GM12891 (cell line): ENCODE measurements at places on chromosomes 7 and 10.

DNA sequence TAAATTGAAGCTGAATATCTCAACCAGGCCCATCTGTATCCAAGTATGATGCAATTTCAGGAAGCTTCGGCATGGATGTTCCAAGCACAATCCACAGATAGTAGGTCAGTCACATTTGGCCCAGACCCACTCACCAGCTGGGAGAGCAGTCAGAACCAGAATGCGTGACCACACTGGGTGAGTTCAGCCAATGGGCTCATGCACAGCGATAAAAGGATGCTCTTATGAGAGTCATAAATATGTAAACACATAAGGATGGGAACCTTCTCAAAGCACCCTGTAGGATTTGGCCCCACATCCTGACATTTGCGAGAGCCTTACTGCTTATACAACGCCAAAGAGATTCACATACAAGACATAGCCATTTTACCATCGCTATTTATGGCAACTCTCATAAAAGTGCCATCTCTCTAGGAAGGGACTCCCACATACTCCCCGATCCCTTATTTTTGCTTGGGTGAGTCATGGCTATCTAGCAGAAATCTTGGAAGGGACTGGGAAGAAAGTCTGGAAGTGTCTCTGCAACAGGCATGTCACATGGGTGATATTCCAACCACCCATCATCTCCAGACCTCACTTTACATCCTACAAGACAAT, 3.0 kb downstream of the AFAP1L2 start:
- no peak for DNase-seq

- DNase-seq: no peak
Measured at GRCh38 chr7:1245524-1246050, 12.9 kb downstream of the UNCX start.

DNA sequence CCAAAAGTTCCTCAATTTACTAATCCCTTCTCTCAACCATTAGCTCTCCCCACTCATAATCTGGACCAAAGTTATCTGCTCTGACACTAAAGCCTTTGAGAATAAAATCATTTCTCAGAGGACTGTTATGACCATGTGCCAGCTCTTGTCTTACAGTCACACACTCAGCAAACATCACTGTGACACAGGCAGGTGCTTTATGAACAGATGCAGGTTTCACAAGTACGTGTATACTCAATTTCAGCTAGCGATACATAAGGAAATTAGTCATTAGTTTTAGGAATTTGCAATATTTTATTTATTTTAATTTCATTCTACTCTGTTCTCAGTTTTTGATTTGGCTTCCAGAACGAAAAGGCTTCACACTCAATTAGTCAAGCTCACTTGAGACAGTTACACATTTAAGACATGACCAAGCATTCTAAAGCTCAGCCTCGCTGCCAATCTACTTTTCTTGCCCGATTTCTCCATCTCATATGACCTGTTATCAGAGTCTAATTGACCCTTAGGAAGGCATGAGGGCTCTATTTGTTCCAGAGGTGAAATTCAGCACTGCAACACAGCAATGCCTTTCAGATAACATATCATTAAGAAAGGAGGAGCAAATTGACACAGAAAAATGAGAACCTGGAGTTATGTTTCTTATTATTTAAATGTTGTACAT, 76.8 kb downstream of the TFEC start:
- no peak for DNase-seq

DNA sequence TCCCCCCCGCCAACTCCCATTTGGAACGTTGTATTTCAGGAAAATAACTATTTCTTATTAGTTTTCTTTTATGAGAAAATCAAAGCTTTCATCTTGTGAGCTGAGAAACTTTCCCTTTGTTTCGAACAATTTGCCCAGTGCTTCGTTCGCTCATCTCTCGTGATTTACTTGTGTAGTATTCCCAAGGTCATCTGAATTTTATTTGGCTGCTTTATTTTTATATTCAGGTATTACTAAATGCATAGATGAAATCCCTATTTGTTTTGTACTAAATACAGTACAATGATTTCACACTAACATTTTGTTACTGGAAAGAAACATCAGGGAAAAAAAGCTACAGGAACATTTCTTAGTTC, 12.0 kb upstream of the EBLN1 start:
- DNase-seq: no peak

DNA sequence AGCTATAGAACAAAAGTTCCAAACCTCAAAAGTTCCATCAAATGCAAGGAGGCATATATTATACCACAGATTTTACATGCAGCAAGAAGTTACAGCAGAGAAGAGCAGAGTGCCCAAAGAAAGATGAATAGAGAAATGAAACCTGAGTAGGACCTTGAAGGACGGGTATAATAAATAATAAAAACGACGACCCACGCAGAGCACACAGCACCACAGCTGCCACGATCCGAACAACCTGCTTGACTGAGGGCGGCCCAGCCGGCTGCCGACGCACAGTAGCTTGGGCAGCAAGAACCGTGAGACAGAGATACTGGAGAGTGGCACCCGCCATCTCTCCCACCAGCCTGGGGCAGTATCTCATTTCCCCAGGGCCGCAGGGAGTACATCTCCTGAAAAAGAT, 79.0 kb downstream of the HIPK2 start:
- DNase-seq: no peak

GRCh38 chr10:74912182-74912581, 85.8 kb downstream of the KAT6B start:
- no peak for DNase-seq

DNA sequence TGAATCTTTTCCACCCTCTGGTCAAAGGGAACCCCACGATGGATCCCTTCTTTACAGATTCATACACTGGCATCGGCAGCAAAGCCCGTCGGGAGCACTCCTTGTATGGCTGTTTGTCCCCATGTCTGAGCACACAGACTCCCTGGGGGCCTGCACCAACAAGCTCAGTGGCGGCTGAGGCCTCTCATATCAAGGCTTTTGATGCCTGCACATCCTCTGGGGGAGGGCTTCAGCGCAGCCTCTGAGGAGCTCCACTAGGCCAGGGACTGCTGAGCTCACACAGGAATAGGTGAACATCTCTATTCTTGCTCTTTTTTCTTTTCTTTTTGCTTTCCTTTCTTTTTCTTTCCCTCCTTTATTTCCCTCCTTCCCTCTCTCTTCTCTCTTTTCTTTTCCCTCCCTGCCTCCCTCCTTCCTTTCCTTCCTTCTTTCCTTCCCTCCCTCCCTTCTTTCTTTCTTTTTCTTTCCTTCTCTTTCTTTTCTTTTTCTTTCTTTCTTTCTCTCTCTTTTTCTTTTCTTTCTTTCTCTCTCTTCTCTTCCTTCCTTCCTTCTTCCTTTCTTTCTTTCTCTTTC, 174.6 kb downstream of the CCDC3 start:
- no peak for DNase-seq

- peak; percentile 94 for DNase-seq
Measured at GRCh38 chr7:157273208-157274093, 63.4 kb upstream of the DNAJB6 start.

DNA sequence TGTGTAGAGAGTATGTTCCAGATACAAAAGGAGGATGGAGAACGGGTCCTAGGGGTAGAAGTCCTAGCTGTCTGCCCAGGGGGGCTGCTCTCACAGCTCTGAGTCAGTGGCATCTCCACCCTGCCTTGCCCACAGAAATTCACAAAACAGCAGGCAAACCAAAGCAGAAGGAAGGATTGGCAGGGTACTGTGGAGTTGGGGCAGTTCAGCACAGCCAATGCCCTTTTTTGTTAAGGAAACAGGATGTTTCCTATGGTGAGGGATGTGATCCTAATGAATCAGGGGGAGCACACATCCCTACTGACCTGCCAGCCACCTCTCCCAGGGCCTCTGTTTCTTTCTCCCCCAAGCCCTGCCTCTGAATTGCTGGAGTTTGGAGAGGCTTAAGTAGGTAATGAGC, 457.6 kb downstream of the PLXNA4 start:
- no peak for DNase-seq

- DNase-seq: no peak
Measured at GRCh38 chr7:83701736-83702135, 52.8 kb upstream of the SEMA3E start.

- no peak for DNase-seq
Measured at GRCh38 chr7:119175911-119176627, 951.6 kb downstream of the ANKRD7 start.

DNA sequence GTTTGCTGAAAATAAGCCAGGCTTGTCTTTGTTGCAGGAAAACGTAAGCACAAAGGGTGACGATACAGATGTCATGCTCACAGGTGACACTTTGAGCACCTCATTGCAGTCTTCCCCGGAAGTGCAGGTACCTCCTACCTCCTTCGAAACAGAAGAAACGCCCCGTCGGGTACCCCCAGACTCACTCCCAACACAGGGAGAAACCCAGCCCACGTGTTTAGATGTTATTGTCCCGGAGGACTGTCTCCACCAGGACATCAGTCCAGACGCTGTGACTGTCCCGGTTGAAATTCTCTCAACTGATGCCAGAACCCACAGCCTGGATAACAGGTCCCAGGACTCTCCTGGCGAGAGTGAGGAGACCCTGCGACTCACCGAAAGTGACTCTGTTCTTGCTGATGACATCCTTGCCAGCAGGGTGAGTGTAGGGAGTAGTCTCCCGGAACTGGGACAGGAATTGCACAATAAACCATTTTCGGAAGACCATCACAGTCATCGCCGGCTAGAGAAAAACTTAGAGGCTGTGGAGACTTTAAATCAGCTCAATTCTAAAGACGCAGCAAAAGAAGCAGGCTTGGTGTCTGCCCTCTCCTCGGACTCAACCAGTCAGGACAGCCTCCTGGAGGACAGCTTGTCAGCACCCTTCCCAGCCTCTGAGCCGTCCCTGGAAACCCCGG, 18.3 kb upstream of the BHLHA15 start:
- no peak for DNase-seq

- DNase-seq: no peak
Measured at GRCh38 chr10:72862957-72863356, 30.6 kb upstream of the OIT3 start.

DNA sequence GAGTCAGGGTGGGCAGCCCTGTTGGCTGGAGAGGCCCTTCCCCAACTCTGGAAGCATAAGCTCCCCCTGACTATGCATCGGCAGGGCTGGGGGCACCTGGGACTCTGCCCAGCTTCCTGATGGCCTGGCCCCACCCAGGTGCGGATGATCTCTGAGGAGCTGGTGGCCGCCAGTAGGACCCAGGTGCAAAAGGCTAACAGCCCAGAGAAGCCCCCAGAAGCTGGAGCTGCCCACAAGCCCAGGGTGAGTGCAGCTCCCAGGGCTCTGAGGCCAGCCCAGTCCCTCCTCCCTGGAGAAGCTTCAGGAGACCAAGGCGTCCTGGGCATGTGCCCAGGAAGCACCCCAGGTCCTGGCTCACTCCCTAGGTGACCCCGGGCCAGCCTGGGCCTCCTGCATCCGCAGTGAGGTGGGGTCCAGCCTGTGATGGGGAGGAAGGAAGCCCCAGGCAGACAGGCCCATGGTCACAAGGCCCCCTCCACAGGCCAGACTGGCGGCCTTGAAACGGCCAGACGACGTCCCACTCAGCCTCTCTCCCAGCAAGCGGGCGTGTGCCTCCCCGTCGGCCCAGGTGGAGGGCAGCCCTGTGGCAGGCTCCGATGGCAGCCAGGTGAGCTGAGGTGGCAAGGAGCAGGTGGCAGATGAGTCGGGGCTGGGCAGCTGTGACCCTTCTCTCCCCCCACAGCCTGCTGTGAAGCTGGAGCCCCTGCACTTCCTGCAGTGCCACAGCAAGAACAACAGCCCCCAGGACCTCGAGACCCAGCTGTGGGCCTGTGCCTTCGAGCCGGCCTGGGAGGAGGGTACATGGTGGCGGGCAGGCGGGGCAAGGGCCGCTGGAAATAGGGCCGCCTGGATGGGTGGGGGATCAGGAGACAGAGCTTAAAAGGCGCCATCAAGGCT, 3.0 kb downstream of the LRWD1 start:
- no peak for DNase-seq

GRCh38 chr10:99827936-99828335, 45.5 kb downstream of the ABCC2 start:
- DNase-seq: no peak

GRCh38 chr10:86167762-86168128, 198.8 kb downstream of the GRID1 start:
- DNase-seq: no peak

- DNase-seq: no peak
Measured at GRCh38 chr10:131041441-131041840, 270.1 kb downstream of the TCERG1L start.

- no peak for DNase-seq
Measured at GRCh38 chr7:106553446-106553836, 107.5 kb downstream of the CCDC71L start.

GRCh38 chr10:70494536-70494935, 16.0 kb downstream of the PALD1 start:
- no peak for DNase-seq

GRCh38 chr10:60950300-60950699, 6.3 kb upstream of the RHOBTB1 start:
- DNase-seq: no peak

- no peak for DNase-seq
Measured at GRCh38 chr10:101563007-101563406, 25.1 kb downstream of the POLL start.
